Endothelial cell of coronary artery (primary cell): ENCODE measurements at places on chromosomes 3 and 15. TPM values are rescaled to one million over a fixed set of nuclear protein-coding genes. Genes with fewer than 3 reads are reported as not detected.

SNTN gene
- total RNA-seq: not detected in 2 replicates

MCF2L2 gene
- 0.38 and 1.2 TPM in 2 replicates for total RNA-seq

CCDC32 gene
- 15.3 and 20.9 TPM in 2 replicates for total RNA-seq

TMC3 gene
- total RNA-seq: not detected in 2 replicates

ITIH1 gene
- not detected in 2 replicates for total RNA-seq

ZNF660 gene
- total RNA-seq: 0.63 and 1.8 TPM in 2 replicates

GORASP1 gene
- total RNA-seq: 27.5 and 40.8 TPM in 2 replicates
